ENCODE measurements at places on chromosomes 7 and 10.

DNA sequence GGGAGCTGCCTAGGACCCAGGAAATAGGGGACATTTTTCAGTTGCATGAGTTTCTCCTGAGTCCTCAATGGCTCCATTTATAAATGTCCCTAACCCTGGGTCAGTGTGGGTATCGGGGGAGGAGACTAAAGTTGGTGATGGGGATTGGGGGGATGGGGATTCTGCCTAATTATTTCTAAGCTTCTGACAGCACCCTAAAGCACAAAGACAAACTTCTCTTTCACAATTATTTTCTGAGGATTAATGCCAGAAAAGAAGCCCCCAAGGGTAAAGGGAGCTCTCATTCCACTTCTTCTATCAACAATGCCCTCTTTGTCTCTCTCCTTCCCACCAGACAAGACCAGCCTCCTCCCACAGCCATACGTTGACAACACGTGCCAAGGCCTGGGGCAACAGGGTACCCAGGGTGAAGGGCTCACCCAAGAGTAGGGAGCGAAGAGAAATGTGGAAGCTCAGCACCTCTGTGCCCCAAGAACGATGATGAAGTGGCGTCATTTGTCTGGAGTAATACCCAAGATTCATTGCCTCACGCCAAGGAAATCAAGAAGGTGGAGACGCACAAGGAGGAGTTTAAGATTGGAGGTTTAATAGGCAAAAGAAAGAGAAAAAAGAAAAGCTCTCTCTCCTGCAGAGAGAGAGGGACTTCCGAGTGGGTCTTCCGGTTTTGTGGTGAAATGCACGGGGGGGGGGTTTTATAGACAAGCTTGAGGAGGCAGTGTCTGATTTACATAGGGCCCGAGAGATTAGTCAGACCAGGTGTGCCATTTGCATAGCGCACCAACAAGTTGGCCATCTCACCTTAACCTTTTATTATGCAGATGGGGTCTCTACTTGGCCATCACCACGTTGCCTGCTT lies 14.4 kb upstream of the GJC3 start:
- peaks cover 10% of the 10 kb centered on the region for H3K4me1 ChIP-seq
- H3K27ac ChIP-seq = peak overlapping the region; percentile 99
- no peaks in the 10 kb centered on the region for H3K27me3 ChIP-seq
- DNase-seq = peak; percentile 98

DNA sequence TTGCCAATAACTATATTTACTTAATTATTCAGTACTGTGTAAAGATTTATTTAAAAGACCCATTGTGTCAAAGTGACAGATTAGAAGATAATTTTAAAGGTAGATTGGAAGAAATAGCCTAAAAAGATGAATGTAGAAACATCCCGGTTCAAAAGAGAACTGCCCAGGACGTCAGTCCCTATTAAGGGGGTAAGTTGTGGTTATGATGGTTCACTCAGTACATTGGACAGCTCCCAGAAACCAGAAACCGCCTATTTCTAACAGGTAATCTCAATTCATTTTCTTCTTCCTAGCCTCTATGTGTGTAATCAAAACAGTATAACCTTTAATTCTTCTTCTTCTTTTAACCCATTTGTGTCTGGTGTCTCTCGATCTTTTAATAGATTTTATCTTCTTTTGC lies 1.5 kb upstream of the FERD3L start:
- H3K4me3 ChIP-seq = peak overlapping the region; percentile 66
- DNase-seq = peak; percentile 69
- peaks cover 73% of the 10 kb centered on the region for H3K27me3 ChIP-seq
- H3K4me1 ChIP-seq = peaks cover 27% of the 10 kb centered on the region
- no peaks in the 10 kb centered on the region for H3K36me3 ChIP-seq

DNA sequence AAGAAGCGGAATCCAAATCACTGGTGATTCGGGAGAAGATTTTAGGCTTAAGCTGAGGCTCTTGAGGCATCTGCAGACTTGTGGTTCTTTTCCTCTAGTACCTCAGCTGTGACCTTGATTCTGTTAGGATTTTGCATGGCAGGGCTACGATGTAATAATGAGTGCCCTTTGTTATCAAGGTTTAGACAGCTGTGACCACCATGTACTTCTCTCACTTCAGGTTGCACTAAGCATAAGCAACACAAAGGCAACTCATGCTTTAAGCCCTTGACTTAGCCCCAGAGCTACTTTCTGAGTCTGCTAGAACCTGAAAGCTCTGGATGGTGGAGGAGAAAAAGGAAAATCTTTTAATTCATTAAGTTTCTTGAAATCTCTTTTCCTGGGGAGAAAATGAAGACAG lies 1052.3 kb upstream of the PHF14 start:
- no peak overlapping the region for H3K27ac ChIP-seq
- no peak for DNase-seq
- H3K4me1 ChIP-seq = no peaks in the 10 kb centered on the region
- H3K4me3 ChIP-seq = no peak overlapping the region
- H3K36me3 ChIP-seq = no peaks in the 10 kb centered on the region

DNA sequence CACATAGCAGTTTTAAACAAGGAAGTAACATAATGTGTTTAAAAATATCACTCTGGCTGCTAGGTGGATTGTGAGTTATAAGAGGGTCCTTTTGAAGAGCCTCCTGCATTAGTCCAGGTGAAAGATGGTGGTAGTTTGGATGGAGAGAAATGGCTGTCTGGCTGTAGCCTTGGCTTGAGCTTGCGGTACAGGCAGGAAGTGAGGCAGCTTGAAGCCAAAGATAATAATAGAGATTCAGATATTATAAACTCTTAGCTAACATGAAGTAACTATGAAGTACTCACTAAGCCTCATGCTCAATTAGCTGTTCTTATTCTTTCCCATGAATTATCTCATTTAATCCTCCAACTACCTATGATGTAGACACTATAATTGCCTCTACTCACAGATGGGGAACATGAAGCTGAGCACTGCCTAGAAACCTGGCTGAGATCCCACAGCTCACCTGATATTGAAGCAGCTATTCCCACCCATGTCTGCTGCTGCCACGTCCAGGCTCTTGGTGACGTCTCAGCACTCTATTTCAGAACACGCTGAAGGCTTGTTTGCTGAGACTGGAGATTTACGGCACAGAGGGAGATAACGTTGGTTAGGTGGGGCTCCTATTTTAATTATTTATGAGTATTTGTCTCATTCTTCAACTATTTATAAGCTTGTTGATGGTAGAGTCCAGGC lies 10.4 kb downstream of the C10orf120 start:
- H3K36me3 ChIP-seq = no peaks in the 10 kb centered on the region
- H3K4me1 ChIP-seq = no peaks in the 10 kb centered on the region
- DNase-seq = no peak
- H3K4me3 ChIP-seq = no peak overlapping the region
- H3K27me3 ChIP-seq = no peaks in the 10 kb centered on the region

- DNase-seq = no peak
- no peaks in the 10 kb centered on the region for H3K27me3 ChIP-seq
- H3K4me3 ChIP-seq = no peak overlapping the region
Measured at GRCh38 chr7:29332042-29332811, 137.7 kb downstream of the CHN2 start.

DNA sequence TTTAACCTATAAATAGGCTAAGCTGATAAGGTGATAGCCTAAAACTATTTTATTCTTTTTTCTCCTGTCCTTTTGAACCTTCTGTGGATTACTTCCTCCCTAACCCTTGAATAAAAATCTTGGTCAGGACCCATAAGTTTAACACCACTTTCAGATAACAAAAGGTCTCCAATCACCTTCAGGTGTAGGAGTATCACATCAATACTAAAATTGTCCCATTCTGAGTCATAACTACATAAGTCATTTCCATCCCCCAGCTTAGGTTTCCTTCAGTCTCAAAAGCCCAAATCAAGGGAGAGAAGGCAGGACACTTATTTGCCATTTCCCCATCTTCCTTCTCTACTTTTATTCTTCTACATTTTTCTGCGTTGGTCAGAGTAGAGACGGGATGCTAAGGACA lies 56.9 kb upstream of the WNT16 start:
- no peaks in the 10 kb centered on the region for H3K4me1 ChIP-seq
- no peak overlapping the region for H3K4me3 ChIP-seq
- no peak overlapping the region for H3K27ac ChIP-seq

GRCh38 chr7:115558161-115558560 lies 472.4 kb downstream of the TFEC start:
- H3K4me3 ChIP-seq = no peak overlapping the region
- no peaks in the 10 kb centered on the region for H3K4me1 ChIP-seq
- no peaks in the 10 kb centered on the region for H3K36me3 ChIP-seq
- DNase-seq = no peak

- no peaks in the 10 kb centered on the region for H3K27me3 ChIP-seq
- no peak overlapping the region for H3K27ac ChIP-seq
- H3K4me1 ChIP-seq = peaks cover 23% of the 10 kb centered on the region
- no peak overlapping the region for H3K4me3 ChIP-seq
Measured at GRCh38 chr10:14560274-14560673, 214.4 kb downstream of the FAM107B start.

GRCh38 chr7:24793982-24794648 lies 36.9 kb upstream of the GSDME start:
- DNase-seq = no peak
- H3K4me3 ChIP-seq = no peak overlapping the region
- no peak overlapping the region for H3K27ac ChIP-seq
- H3K4me1 ChIP-seq = no peaks in the 10 kb centered on the region
- no peaks in the 10 kb centered on the region for H3K36me3 ChIP-seq

DNA sequence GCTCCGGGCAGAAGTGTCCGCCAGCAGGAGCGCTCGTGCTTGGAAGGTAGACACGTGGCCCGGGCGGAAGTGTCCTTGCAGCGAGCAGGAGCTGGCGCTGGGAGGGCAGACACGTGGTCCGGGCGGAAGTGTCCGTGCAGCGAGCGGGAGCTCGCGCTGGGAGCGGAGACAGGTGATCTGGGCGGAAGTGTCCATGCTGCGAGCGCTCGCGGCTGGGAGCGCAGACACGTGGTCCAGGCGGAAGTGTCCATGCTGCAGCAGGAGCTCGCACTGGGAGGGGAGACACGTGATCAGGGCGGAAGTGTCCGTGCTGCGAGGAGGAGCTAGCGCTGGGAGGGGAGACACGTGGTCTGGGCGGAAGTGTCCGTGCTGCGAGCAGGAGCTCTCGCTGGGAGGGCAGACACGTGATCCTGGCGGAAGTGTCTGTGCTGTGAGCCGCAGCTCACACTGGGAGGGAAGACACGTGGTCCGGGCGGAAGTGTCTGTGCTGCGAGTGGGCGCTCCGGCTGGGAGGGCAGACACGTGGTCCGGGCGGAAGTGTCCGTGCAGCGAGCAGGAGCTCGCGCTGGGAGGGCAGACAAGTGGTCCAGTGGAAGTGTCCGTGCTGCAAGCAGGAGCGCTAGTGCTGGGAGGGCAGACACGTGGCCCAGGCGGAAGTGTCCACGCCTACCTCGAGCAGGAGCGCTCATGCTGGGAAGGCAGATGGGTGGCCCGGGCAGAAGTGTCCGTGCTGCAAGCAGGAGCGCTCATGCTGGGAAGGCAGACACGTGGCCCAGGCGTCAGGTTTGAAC lies 41.1 kb upstream of the PRKAR1B start:
- H3K4me1 ChIP-seq = no peaks in the 10 kb centered on the region
- no peak for DNase-seq
- no peak overlapping the region for H3K27ac ChIP-seq
- H3K4me3 ChIP-seq = no peak overlapping the region
- no peaks in the 10 kb centered on the region for H3K27me3 ChIP-seq
- peaks cover 14% of the 10 kb centered on the region for H3K36me3 ChIP-seq

DNA sequence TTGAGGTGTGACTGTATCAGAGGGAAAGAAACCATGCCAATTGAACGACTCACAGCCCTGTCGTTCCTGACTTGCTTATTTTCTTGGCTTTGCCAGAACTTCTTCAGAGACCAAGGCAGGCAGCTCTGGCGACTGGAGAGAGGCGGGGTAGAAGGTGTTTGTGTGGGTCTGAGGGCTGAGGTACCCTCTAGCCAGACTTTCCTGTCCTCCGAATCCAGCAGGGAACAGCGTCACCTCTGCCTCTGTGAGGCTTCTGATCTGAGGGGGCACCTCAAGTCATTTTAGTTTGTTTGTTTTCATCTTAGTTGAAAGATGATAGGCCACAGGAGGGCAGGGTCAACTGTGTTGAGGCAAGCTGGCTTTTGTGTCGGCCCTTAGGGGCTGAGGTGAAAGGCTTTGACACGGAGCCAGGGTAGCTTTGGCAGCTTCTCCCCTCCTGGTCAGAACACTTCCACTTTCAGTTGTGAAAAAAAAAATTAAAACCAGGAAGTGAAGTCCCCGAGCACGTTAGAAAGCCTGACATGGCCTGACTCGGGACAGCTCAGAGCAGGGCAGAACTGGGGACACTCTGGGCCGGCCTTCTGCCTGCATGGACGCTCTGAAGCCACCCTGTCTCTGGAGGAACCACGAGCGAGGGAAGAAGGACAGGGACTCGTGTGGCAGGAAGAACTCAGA lies 1.9 kb downstream of the ACSL5 start:
- no peak overlapping the region for H3K27ac ChIP-seq
- H3K4me1 ChIP-seq = no peaks in the 10 kb centered on the region
- H3K27me3 ChIP-seq = no peaks in the 10 kb centered on the region
- no peak for DNase-seq

GRCh38 chr10:8297107-8297506 lies 242.6 kb downstream of the GATA3 start:
- no peak overlapping the region for H3K4me3 ChIP-seq
- no peak overlapping the region for H3K27ac ChIP-seq
- no peaks in the 10 kb centered on the region for H3K4me1 ChIP-seq
- peaks cover 6% of the 10 kb centered on the region for H3K27me3 ChIP-seq
- DNase-seq = no peak

DNA sequence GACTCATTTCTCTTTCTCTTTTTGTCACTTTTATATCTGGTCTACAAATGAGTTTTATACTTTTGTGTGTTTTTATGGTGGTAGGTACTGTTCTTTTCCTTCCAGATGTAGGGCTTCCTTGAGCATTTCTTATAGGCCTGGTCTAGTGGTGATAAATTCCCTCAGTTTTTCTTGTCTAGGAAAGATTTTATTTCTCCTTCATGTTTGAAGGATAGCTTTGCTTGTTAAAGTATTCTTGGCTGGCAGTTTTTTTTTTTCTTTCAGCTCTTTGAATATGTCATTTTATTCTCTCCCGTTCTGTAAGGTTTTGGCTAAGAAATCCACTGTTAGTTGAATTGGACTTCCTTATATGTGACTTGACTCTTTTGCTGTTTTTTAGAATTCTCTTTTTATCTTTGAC lies 292.7 kb downstream of the RPS24 start:
- H3K36me3 ChIP-seq = 0 out of 2 replicates have a peak, but pooled peaks cover 6% of the 10 kb centered on the region
- H3K27ac ChIP-seq = no peak overlapping the region
- no peaks in the 10 kb centered on the region for H3K27me3 ChIP-seq
- H3K4me3 ChIP-seq = no peak overlapping the region

- H3K36me3 ChIP-seq = no peaks in the 10 kb centered on the region
- no peak overlapping the region for H3K27ac ChIP-seq
- DNase-seq = no peak
Measured at GRCh38 chr7:78350391-78350790, 551.8 kb downstream of the PHTF2 start.

- no peaks in the 10 kb centered on the region for H3K36me3 ChIP-seq
- no peaks in the 10 kb centered on the region for H3K4me1 ChIP-seq
- H3K27ac ChIP-seq = no peak overlapping the region
- no peaks in the 10 kb centered on the region for H3K27me3 ChIP-seq
Measured at GRCh38 chr10:14116021-14116420, 214.7 kb downstream of the FRMD4A start.

GRCh38 chr10:70926226-70927000 lies 38.0 kb upstream of the PCBD1 start:
- no peak for DNase-seq
- H3K36me3 ChIP-seq = no peaks in the 10 kb centered on the region
- no peaks in the 10 kb centered on the region for H3K4me1 ChIP-seq
- no peak overlapping the region for H3K4me3 ChIP-seq
- H3K27ac ChIP-seq = no peak overlapping the region

All from GM23338 (cell line).